ENCODE measurements at places on chromosomes 2 and 18.

DNA sequence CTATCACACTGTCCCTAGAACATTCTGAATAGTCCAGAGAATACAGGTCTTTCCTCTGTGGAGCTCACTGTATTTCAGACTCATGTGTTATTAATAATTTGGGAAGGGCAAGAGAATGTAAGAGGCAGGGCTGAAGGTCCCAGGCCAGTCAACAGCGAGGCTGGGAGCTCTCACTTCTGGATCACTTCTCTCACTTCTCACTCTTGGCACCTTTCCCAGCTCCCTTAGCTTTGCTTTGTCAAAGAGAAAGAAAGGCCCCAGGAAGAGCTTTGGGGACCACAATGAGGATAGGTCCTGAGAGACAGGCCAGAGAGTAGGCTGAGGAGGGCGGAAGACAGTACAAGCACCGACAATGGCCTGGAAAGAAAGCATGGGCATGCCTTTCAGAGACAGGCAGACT, 11.2 kb downstream of the EFR3B start:
- H3K4me1 ChIP-seq = no peaks in the 10 kb centered on the region
- no peaks in the 10 kb centered on the region for H3K36me3 ChIP-seq

- DNase-seq = no peak
- no peak overlapping the region for H3K27ac ChIP-seq
- peaks cover 20% of the 10 kb centered on the region for H3K4me1 ChIP-seq
- no peaks in the 10 kb centered on the region for H3K27me3 ChIP-seq
These were observed 4.2 kb downstream of the TMEM18 start for GRCh38 chr2:673016-673415.

DNA sequence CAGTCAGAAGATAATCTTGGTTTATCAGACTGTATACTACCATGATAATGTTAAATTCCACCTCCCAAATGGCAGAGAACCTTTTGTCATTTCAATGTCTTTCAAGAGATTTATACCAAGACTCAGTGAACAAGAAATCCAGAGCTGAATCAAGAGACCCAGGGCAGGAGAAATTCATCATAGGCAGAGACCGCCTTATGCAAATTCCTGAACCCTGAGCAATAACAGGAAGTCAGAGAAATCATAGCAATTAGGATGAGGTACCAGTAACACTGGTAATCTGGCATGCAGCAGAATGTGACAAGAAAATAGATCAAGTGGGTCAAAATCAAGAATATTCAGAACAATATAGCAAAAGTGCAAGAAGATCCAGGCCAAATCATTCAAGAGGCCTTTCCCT, 412.4 kb upstream of the LRATD1 start:
- H3K36me3 ChIP-seq = no peaks in the 10 kb centered on the region
- no peaks in the 10 kb centered on the region for H3K4me1 ChIP-seq
- H3K27me3 ChIP-seq = no peaks in the 10 kb centered on the region

GRCh38 chr18:22731398-22731797, 201.7 kb upstream of the RBBP8 start:
- no peaks in the 10 kb centered on the region for H3K36me3 ChIP-seq
- no peak for DNase-seq
- H3K4me3 ChIP-seq = no peak overlapping the region
- H3K4me1 ChIP-seq = peaks cover 21% of the 10 kb centered on the region

DNA sequence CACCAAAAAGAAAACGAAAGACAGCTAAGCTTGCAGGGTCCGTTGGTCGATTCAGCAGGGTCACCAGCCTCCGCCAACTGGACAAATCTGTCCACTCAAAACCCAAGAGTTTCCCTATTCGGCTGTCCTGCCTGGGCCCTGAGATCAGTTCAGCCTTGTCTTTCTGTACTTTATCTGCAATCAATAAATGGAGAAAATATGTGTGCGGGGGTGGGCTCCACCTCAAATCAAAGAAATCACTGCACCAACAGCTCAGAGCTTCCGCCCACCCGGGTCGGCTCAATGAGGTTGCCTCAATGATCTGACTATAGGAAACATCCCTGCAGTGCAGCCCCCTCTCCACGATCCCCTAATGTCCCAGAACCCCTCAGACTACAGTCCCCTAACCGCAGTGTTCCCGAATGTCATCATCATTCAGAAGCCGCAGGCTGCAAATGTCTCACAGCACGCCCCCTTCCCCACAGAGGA, 447 bp downstream of the GGCX start:
- peak overlapping the region; percentile 87 for H3K27ac ChIP-seq
- H3K4me1 ChIP-seq = peaks cover 19% of the 10 kb centered on the region
- peak overlapping the region; percentile 90 for H3K4me3 ChIP-seq
- no peak for DNase-seq
- H3K36me3 ChIP-seq = peaks cover 24% of the 10 kb centered on the region

- peak; percentile 43 for DNase-seq
- H3K27ac ChIP-seq = peak overlapping the region; percentile 60
- peaks cover 17% of the 10 kb centered on the region for H3K4me1 ChIP-seq
- H3K27me3 ChIP-seq = no peaks in the 10 kb centered on the region
These were observed 1.5 kb downstream of the ERBB4 start for GRCh38 chr2:212536817-212537725.

Data from Calu3 (cell line).